ENCODE measurements at places on chromosomes 7 and 10.

DNA sequence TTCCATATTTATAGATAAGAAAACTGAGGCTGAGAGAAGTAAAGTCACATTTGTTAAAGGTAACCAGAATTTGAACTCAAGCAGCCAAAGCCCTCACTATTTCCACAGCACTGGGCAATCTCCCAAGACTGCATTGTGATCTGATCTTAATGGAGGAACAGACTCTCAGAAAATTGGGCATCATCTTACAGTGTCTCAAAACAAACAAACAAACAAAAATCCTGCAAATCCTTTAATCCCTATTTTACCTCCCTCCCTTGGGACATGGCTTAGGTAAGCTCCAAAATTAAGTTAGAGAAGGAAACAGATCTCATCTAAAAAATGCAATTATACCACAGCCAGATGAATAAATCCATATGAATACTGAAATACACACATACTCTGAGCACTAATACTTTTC lies 57.5 kb downstream of the FHIP2A start:
- no peak for DNase-seq

DNA sequence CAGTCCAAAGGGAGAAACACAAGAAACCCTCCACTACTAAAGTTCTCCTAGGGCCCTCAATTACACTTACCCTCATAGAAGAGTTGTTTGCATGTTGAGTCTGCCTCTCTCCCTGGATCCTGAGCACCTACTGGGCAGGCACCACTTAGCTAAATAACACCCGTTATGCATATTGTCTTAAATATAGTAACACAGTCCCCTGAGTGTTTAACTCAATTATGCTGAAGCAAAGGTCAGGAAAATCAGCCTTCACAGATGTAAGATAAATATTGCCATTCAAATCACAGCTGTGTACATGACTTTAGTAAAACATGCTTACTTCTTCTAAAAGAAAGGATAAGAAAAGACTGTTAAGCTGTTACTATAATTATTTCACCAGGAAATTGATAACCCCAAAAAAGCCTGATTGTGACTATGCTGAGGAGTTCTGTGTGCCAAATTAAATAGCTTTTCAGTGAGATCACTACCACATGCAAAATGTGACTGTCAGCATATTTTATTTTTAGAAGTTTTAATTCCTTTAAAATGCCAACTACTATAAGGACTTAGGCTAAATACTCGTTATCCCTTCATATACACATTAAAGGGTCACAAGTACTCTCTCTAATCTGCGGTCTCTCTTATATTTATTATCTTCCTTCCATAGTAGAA lies 733.9 kb upstream of the PHF14 start:
- DNase-seq: peak; percentile 4

DNA sequence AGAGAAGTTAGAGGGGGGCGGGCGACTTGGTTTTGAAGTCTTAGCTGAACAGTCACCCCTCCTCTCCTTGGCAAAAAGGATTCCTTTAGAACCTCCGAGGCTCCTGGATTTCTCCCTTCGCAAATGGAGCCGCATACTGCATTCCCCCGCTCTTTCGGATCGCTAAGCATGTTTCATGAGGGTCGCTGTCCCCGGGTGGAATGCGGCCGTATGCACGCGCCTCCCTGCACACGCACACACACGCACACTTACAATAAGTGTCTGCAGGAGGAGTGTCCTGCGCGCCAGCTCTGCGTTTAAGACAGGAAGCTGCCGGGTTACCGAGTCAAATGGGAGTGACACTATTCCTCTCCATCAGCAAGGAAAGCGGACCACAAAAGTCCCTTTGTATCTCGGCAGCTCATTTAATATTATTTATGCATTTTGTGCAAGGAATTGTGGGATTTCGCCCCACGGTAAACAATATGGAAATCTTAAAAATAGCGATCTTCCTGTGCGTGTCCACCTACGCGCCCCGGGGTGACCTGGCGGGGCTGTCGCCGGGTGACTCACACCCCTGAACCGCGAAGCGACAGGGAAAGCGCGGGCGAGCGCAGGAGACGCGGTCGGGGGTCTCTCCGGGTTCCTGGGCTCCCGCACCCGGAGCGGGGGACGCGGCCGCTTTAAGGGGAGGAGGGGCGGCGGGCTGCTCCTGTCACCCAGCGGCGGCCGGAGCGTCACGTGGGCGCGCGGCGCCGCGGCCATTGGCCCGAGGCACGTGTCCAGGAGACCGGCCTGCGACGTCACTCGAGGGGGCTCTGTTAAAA lies 988 bp upstream of the EN2 start:
- peak; percentile 73 for DNase-seq

GRCh38 chr10:37839243-37839642 lies 18.2 kb downstream of the ZNF248 start:
- DNase-seq: no peak

DNA sequence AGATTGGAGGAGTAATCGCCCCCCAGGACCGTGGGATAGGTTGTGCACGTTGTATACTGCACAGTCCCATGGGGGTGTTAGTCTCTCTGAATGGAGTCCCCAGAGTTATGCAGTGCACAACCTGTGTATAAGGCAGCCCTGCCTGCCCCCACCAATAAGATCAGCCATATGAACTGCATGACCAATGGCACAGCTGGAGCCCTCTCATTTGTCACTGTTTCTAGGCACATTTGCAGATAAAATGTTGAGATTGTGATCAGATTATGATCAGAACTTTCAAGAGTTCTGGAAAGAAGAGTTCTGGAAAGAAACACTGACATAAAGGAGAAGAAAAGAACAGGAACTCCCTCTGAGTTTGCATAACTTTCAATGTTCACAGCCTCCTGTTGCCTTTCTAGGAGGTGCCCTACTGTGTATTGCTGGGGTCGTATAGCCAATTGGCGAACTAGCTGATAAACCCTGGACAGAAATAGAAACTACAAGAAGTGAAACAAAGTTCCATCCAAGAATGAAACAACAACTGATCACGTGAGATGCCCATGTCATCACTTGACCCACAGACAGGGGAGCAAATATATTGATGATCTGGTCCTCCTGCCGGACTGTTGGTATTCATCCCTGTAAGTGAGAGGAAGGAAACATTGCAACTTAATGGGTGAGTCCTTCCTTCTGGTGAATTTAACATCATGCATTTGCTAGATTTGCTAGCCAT lies 49.6 kb upstream of the TOMM7 start:
- no peak for DNase-seq

GRCh38 chr7:142787783-142788182 lies 17.0 kb downstream of the PRSS2 start:
- no peak for DNase-seq

DNA sequence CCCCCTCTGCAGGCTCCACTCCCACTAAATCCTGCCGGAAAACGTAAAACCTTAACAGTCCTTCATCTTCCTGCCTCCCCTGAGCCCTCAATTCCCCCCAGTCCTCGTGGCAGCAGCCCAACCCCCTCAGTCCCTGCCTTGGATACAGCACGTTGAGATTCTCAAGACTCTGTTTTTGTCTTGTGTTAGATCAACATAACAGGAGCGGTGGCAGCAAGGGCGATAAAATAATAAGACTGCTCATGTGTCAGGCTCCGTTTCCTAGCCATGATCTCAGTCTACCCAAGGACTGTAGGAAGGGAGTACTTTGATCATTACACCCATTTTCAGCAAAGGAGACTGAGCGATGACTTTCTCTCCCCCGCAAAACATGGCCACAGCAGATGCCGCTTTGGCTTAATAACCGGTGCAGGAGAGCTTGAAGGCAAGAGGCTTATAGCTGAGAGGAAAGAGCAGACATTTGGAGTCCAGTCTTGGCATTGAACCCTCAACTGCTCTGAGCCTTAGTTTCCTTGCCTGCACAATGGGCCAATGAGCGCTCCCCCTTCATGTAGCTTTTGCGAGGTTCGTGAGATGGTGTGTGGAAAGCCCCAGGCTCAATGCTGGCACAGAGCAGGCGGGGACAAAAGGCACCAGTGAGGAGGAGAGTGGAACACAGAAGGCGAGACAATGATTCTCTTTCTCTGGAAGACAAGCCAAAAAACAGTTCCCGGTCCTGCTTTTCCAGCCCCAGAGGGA lies 42.1 kb upstream of the PCBD1 start:
- no peak for DNase-seq

GRCh38 chr10:129968020-129968852 lies 4.2 kb upstream of the EBF3 start:
- no peak for DNase-seq

DNA sequence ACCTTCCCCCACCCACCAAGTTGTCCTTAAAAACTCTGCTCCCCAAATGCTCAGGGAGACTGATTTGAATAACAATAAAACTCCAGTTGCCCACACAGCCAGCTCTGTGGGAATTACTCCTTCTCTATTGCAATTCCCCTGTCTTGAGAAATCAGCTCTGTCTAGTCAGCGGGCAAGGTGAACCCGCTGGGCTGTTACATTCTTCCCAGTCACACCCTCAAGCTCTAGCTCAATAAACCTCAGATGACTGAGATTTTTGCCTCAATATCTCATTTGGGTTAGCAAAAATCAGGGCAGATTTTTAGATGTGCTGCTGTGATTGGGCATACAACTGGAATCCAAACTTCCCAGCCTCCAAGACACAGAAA lies 32.9 kb downstream of the SVOPL start:
- no peak for DNase-seq

DNA sequence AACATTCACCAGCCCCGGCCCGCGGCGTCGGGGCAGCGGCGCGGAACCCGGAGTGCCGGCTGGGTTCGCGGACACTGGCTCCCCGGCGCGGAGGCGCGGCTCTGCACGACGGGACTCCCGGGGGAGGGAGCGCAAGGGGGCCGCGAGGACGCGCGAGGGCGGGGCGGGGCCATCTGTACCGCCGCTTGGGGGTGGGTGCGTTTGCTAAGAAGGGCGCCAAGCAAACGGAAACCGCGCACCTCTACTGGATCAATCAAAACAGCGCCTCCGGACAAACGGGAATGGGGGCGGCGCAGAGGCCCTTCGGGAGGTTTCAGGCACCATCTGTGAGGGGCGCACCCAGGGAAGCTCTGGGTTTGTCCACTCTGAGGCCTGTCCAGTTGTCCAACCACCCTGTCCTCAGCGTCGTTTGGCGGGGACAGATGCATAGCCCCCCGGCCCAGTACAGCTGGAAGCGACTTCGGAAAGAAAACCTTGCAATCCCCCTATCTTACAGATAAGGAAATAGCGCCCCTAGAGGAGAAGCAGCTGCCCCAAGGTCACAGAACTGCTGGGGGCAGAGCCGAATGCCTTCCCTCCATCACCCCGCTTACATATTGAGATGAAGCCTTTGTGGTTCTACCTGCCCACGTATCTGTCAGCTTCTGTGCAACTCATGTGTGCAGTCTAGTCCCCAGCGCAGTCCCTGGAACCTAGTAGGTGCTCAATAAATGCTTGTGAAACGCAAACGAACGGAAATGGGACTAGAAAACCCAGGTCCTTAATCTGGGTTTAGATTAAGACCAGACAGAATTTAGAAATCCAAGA lies 10.7 kb upstream of the SLIT1 start:
- DNase-seq: no peak

- no peak for DNase-seq
Observed at GRCh38 chr10:119737823-119738222, 12.0 kb downstream of the INPP5F start.

- DNase-seq: no peak
Observed at GRCh38 chr10:119298810-119299209, 91.4 kb downstream of the GRK5 start.

DNA sequence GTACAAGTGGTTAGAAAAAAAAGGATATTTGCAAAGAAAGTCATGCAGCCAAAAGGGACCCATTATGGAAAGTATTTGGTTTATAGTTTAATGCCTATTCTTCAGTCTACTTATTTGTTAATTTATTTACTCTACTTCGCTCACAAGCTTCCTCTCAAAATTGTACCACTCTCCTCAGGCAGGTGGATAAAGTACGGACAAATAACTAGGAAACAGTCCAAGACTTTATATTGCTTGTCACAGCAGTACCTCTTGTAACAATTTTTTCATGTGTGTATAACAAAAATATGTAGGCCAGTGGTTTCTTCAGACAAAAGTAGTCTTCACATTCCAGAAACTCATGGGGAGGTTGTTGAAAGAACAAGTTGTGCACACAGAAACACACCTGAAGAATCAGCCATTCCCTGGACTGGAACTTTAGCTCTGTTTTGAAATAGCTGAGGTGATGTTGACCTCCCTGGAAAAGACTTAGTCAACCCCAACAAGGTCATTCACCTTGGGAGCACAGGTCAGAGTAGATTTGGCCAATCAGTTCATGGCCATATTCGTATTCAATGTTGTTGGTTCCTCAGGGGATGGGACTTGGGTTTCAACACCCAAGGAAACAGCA lies 73.4 kb downstream of the TES start:
- no peak for DNase-seq

DNA sequence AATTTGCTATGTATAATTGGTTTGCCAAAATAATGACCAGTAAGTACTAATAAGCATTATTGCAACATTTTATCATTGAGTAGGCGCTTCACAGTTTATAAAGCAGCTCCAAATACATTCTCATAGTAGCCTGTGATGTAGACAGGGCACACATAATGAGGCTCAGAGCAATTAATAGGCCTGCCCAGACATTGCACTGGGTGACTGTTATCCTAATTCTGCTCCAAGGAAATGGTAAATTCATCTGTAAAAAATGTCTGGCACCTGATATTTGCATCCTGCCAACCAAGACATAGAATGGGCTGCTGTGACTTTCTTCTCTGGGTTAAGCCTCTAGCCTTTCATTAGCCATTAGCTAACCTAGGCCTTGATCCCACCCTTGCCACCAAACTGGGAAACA lies 97.6 kb downstream of the SEM1 start:
- DNase-seq: no peak

- no peak for DNase-seq
Observed at GRCh38 chr7:139114585-139114984, 5.1 kb upstream of the ZC3HAV1 start.

DNA sequence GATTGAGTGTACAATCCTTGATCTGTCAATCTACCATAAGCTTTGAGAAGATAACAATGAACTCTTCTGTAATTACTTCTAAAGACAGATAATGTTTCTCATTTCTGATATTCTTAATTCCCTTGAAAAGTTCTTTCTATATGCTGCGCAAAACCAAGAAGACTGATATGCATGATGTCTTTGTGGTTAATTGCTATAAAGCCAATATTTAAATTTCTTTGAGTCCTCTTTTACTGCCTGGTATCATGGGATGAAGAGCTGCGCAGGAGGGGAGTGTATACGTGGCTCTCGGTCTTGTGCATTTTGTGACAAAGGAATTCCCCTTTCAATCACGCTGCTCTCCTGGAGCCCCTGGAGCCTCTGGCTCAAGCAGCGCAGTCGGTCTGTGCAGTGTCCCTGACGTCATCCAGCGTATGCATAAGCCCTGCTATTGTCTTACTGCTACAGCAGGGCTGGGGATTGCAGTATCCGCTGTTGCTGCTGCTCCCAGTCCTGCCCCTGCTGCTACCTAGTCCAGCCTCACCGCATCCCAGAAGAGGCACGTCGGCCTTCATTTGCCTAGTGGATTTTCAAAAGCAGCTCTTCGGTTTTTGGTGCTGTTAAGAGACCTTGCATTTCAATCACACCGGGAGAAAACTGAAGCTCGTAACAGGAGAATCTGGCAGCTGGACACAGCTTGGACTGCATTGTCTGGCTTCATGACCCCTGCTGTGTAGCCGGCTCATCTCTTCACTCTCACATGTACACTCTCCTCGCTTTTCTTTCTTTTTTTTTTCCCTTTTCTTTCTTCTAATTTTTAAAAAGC lies 66.7 kb downstream of the ST7 start:
- DNase-seq: peak; percentile 77

All from dermis microvascular lymphatic vessel endothelial cell (primary cell).